Dorsolateral prefrontal cortex (tissue), 122 donors: ENCODE measurements at places on chromosomes 1 and 21.

GRCh38 chr1:88984569-88984968 is 7.9 kb downstream of the KYAT3 start:
- no peak for DNase-seq

- no peak for DNase-seq
Measured at GRCh38 chr1:75100481-75101092, 33.6 kb upstream of the LHX8 start.

GRCh38 chr1:229882621-229883020 is 184.4 kb upstream of the GALNT2 start:
- no peak for DNase-seq

GRCh38 chr21:33039536-33039935 is 13.8 kb downstream of the OLIG2 start:
- peak; percentile 88 for DNase-seq

DNA sequence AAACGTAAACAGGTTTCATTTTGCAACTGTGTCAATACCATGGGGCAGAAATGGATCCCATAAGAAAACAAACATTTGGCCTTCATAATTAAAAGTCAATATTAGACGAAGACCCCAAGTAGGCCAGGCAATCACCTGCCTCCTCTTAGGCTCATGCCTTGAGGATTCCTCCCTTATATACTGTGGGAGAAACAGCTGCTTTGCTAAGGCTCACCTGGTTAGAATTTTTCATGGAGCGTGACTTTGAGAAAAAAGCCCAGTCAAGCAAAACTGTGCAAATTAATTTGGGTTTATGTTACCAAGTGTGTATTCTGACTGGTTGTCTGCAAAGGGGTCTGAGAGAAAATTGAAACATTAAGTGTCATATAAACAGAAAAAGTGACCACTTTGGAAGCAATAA is 605.3 kb upstream of the USP24 start:
- no peak for DNase-seq

GRCh38 chr1:36211841-36212240 is 12.4 kb upstream of the THRAP3 start:
- no peak for DNase-seq

DNA sequence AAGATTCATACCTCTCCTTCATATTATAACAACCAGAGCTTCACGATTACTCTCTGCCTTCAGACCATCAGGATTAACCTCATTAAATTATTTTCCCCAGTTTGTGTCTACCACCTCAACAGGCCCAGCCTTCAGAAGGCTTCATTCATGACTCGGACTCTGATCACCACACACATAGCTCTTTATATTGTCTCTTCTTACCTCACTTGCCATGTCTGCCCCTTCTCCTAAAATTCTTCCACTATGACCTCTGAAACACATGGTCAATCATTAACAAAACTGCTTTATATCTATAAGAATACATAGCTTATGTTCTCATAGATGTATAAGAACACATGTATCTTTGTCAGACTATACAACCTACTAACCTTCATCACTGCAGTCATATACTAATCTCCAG is 79.8 kb downstream of the USP1 start:
- no peak for DNase-seq

GRCh38 chr1:33380811-33381210 is 50.1 kb downstream of the PHC2 start:
- no peak for DNase-seq

DNA sequence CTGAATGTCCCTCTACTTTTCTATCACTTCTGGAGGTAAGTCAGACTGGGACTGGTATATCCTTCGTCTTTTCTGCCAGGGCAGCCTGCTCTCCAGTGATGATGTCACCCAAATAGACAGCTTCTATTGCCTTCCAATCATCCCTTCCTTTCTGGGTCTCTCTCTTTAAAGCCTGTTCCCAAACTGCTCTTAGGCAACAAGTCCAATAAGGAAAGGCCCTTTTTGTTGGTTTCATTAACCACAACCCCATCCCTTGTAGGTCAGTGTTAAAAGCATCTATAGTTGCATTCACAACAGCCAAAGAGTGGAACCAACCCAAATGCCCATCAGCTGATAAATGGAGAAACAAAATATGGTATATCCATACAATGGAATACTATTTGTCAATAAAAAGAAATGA is 114.4 kb downstream of the CNIH3 start:
- DNase-seq = no peak

DNA sequence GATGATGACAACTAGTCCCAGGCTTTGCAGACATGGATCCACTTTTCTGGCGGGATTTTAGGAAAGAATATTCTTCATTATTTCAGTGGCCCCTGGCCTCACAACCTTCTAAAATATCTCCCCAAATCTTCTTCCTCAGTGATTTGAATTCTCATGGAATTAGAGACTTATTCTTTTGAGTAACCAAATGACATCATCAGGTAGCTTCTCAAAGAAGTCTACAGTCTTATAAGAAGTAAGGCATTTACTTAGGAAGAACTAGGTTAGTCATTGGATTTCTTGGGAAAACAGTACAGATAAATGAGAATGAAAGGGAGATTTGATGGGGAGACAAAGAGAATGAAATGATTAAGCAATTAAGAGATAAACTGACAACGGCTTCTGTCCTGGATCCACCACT is 201.1 kb upstream of the PROX1 start:
- no peak for DNase-seq

- DNase-seq = no peak
Measured at GRCh38 chr1:35001743-35002142, 16.6 kb upstream of the TMEM35B start.

- DNase-seq = no peak
Measured at GRCh38 chr1:34364376-34364775, 187.7 kb downstream of the C1orf94 start.

DNA sequence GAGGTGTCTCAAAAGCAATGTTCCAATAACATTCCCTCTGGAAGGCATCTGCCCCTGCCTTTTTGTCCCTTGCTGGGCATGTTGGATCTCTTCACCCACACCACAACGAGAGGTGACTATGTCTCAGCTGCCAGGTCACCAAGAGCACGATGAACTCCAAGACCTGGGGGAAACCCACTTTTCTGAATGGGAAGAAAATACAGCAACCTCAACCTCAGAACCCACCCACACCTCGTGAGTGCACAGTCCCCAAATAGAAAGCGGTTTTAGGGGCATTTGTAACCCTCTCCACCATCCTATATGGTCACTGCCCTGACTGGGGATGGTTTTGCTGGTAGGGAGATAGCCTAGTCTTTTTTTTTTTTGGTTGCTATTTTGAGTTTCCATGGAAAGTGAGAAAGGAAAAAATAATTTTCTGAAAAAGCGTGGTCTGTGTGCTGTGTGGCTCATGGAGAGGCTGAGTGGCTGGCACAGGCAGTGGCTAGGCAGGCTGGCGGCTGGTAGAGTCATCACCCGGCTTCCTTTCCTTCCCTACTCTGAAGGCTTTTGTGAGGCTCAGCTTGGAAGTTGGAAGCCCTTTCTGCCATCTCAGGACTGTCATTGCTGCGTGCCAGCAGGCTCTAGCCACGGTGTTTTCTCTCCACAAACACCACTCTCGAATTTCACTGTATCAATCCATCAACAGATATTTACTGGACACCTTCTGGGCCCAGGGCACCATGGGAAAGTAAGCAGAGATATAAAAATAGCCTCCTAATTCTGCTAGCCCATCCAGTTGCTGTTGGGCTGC is 15.8 kb downstream of the TSPAN2 start:
- DNase-seq = no peak

- no peak for DNase-seq
Measured at GRCh38 chr1:23527366-23527765, 3.7 kb downstream of the E2F2 start.

- DNase-seq = no peak
Measured at GRCh38 chr1:6688757-6689156, 12.9 kb downstream of the DNAJC11 start.

DNA sequence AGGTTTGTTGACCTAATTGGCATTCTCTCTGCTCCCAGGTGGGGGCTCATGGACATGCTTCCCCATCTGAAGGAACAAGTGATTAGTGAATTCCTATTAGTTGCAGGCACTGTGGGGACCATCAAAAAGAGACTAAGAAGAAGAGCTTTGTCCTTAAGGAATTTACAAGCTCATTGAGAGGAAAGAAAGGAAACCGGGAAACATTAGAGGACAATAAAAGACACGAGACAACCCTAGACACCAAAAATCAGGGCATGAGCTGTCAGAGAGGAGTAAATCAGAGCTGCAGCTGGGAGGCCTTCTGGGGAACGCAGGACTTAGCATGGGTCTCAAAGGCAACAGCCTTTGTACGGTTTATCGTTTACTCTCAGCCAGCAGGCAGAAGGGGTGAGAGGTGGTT is 45.1 kb downstream of the BACE2 start:
- no peak for DNase-seq

- DNase-seq = no peak
Measured at GRCh38 chr1:161772397-161772796, 6.3 kb downstream of the ATF6 start.

DNA sequence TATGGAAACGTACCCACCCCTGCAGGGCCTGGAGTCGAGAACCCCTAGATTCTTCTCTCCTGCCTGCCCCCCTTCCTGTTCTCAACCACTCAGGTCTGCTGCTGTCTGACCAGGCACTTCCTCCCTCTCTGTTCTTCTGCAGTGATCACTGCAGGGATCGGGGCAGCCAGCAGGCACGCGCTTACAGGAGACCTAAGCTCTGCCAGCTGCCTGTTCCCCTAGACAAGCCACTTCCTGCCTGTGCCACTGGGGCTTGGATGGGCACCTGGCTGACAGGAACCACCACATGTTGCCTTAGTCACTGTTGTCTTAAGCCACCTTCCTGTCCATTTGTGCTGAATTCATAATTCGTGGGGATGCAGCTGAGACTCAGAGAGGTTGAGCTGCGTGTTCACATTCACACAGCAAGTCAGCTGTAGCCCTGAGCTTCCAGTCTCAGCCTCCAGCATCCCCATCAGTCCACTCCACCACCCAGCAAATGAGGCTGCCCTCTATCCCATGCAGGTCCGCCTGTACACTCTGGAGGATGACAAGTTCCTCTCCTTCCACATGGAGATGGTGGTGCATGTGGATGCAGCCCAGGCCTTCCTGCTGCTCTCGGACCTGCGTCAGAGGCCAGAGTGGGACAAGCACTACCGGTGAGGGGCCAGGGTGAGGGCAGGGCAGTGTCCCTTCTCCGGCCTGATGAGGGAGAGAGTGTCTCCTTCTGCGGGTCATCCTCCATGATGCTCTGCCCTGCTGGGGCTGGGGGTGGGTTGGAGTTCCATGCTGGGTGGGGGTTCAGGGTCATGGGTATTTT is 18.6 kb downstream of the FAM151A start:
- DNase-seq = no peak

- no peak for DNase-seq
Measured at GRCh38 chr1:103194060-103194459, 85.7 kb upstream of the COL11A1 start.

DNA sequence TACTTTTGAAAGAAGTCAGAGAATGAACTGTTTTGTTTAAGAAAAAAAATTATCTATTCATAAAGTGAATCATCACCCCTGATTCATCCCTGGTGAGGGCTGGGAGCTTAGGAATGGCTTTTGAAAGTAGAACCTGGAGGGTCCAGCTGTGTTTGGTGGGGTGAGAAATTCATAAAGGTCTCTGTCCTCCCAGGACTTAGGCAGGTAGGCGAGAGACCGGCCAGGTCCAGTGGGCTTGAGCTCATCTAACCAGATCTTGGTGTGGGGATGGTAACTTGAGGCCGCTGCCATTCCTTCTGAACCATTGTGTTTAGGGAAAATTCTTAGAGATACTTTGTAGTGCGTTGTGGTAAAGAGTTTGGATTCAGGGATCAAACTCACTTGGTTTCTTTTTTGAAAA is 156.8 kb upstream of the TNR start:
- no peak for DNase-seq

- no peak for DNase-seq
Measured at GRCh38 chr1:157315544-157315943, 177.3 kb upstream of the ETV3 start.

DNA sequence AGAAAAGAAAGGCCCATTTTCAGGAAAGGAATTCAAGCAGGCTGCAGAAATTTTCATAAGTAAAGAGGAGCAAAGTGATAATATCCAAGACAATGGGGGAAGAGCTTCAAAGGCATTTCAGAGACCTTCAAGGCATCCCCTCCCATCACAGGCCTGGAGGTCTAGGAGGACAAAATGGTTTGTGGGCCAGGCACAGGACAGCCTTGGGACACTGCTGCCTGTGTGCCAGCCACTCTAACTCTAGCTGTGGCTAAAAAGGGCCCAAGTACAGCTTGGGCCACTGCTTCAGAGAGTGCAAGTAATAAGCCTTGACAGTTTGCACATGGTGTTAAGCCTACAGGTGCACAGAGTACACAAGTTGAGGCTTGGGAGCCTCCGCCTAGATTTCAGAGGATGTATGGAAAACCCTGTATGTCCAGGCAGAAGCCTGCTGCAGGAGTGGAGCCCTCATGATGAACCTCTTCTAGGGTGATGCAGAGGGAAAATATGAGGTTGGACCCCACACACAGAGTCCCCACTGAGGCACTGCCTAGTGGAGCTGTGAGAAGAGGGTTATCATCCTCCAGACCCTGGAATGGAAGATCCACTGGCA is 51.8 kb upstream of the ZSWIM5 start:
- no peak for DNase-seq

DNA sequence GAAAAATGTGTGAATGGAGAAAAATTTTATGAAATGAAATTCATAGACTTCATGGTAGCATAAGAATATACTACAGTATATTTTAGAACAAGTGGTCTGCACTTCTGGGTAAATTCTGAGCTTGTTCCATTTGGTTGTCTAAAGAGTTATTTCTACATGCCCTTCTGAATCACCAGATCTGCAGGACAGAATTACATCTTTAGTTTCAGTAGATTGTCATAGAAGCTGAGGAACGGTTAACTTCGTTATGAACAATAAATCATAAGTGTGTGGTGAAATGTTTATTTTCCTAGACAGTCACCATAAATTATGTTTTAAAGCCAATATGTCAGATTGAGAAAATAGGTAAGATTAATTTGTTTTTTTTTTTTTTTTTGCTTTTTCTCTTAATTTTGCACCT is 30.9 kb downstream of the CHRM3 start:
- no peak for DNase-seq

DNA sequence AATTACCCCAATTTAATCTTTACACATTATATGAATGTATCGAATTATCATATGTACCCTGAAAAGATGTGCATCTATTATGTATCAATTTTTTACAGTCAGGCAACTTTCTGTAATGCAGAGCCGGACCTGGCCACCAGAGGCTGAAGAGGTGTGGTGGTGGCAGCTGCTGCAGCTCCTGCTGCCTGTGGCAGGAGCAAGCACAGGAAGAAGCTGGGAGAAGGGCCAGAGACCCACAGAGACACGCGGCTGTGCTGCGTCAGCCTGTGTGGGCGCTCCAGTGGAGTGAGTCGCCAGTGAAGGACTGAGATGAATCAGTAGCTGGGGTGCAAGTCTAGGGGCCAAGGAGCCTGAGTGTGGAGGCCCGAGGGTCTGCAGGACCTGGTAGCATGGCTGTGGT is 74.3 kb upstream of the COG2 start:
- peak; percentile 74 for DNase-seq

DNA sequence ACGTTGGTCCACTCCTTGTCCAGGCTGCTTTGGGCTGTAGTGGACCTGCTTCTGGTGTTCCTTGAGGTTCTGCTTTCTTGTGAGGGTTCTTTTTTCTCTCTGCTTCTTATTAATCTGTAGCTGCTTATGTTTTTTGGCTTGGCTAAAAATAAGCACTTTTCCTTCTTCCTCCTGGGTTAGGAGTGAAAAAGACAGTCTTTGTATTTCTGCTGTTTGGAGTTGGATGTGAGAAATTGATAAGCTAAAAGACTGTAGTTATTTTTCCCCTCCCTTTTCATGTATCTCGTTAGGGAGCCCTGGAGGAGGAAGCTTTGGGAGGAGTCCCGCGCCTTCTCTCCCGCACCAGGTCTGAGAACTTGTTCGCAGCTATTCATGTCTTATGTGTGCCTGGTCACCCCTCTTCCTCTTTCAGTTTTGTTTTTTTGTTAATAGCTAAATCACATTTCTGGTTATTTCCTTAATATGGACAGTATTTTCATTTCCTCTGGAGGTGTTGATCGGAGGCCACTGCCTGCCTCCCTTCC is 79.0 kb downstream of the GALNT2 start:
- no peak for DNase-seq
